ENCODE measurements at places on chromosomes 16 and 17. TPM values are rescaled to one million over a fixed set of nuclear protein-coding genes. Genes with fewer than 3 reads are reported as not detected.

Gene CA5A
- not detected for total RNA-seq

Gene CES4A
- 3.8 TPM for total RNA-seq

Gene CLEC18C
- total RNA-seq: 0.71 TPM

Gene HSPB9
- not detected for total RNA-seq

Gene CPNE7
- 19.7 TPM for total RNA-seq

Gene ANKRD40CL
- not detected for total RNA-seq

Gene KRT39
- total RNA-seq: not detected

Gene KRT9
- not detected for total RNA-seq

Gene HSD11B2
- 0.68 TPM for total RNA-seq

Gene FLII
- total RNA-seq: 212 TPM

Gene ZNF205
- 14.8 TPM for total RNA-seq

Gene TEN1
- 25.2 TPM for total RNA-seq

Gene C16orf74
- total RNA-seq: 2.4 TPM

Gene NHLRC4
- 0.57 TPM for total RNA-seq

Gene NKD1
- 0.43 TPM for total RNA-seq

Gene KRTAP4-1
- total RNA-seq: not detected

Gene ARHGAP44
- total RNA-seq: 4.9 TPM

Gene ACSM2A
- not detected for total RNA-seq

Gene FAM171A2
- total RNA-seq: 26.9 TPM

Gene ABCC11
- total RNA-seq: 0.48 TPM

Gene ZMYND15
- 0.99 TPM for total RNA-seq

Gene PDF
- total RNA-seq: 12.6 TPM

Gene ZNF469
- total RNA-seq: 4.1 TPM

Gene ZNF174
- total RNA-seq: 14.1 TPM

Gene OTOP3
- not detected for total RNA-seq

Gene TEX19
- not detected for total RNA-seq

Gene CD300A
- not detected for total RNA-seq

Gene COX6A2
- total RNA-seq: not detected

Gene CAPN15
- total RNA-seq: 39.9 TPM

Gene CA7
- not detected for total RNA-seq

Gene B3GNT9
- 44.9 TPM for total RNA-seq

Gene UMOD
- total RNA-seq: not detected

Gene ABCC6
- total RNA-seq: 2.1 TPM

Gene SYCE1L
- total RNA-seq: 4.1 TPM

Gene CCL2
- 50.3 TPM for total RNA-seq

Gene CMTM2
- not detected for total RNA-seq

Gene PPM1E
- total RNA-seq: 1.7 TPM

Gene OR1F1
- total RNA-seq: not detected

Gene CES3
- total RNA-seq: 0.24 TPM

Gene IKZF3
- total RNA-seq: not detected

Gene BBS2
- total RNA-seq: 66.0 TPM

Gene CNGB1
- total RNA-seq: not detected

Gene TOX3
- total RNA-seq: 0.86 TPM

Gene SYT17
- not detected for total RNA-seq

Gene ANKRD13B
- 36.1 TPM for total RNA-seq

Gene GFAP
- total RNA-seq: not detected

Gene SEBOX
- not detected for total RNA-seq

Gene CYB5B
- total RNA-seq: 74.2 TPM

Gene ABHD15
- 11.7 TPM for total RNA-seq

Gene HS3ST3B1
- total RNA-seq: 76.9 TPM

Gene TBC1D3G
- total RNA-seq: not detected

Gene MTSS2
- 169 TPM for total RNA-seq

Gene CDH13
- total RNA-seq: 30.7 TPM

Gene TP53TG3E
- total RNA-seq: not detected

Gene CXCL16
- total RNA-seq: 12.8 TPM

Gene SLFN12L
- total RNA-seq: not detected

Gene SEPTIN1
- total RNA-seq: 1.5 TPM
